ENCODE measurements at places on chromosomes 2 and 18.

- peak; percentile 54 for DNase-seq
Observed at GRCh38 chr2:190267302-190267701, 52.3 kb downstream of the HIBCH start.

- DNase-seq: peak; percentile 78
Observed at GRCh38 chr2:29462293-29462692, 347.1 kb downstream of the CLIP4 start.

DNA sequence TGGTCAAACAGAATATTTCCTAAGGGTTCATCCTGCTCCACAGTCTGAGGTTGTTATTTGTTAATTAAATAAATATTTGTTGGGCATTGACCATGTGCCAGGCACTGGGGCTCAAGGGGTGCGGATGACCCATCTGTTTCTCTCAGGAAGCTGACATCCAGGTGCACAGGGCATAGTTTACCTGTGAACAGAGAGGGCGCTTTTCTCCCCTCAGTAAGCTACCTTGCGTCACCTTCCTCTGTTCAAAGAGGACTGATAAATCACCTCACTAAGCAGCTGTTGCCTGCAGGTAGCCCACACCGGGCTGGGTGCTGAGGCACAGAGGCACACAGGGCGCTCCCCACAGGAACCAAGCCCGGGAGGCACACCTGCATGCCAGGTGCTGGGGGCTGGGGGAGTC lies 41.6 kb downstream of the SH3RF3 start:
- no peak for DNase-seq

DNA sequence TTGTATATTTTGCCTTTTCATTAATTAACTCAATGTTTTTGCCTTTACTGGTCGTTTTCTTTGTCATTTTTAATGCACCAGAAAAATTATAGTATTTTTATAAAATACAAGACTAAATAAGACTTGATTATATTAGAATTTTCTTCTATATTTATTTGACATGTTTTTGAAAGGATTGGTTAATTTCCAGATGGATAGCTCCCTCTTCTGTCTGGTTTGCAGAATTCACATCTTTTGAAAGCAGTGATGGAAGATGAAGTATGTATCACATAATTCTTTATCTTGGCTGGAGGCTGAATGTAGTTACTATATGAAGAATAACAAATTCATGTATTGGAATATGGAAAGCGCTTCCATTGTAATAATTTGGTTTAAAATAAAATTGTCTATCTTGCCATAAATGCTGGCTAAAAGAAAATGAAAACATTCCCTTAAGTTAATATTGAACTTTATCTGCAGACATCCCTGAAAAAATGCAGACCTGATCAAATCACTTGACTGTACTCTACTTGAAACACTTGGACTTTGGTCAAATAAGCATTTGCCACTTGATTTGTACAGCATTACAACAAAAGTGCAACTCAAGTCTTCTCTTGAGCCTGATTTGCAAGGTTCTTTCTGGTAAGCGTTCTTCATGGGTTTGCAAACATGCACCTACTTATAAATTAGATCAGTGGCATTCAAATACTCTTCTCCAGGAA lies 86.3 kb upstream of the EFEMP1 start:
- DNase-seq: peak; percentile 63

DNA sequence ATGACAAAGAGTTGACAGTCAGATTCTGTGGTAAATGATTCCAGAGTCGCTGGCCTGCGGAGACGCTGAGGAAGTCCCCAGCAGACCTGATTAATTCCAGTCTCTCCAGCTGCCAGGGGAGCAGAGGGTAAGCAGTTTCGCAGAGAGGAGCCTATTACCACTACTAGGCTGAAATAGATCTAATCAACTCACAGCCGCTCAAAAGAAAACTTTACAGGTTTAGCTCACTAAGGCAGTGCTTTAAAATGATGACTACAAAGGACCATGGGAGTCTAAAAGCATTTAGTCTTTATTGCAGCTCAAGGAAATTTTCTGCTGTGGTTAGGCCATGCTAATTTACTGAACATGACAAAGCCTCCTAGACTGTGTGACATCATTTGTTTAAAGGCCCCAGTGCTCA lies 445.6 kb upstream of the POU3F3 start:
- peak; percentile 26 for DNase-seq

- DNase-seq: peak; percentile 69
Observed at GRCh38 chr18:25443776-25444175, 91.8 kb upstream of the ZNF521 start.

GRCh38 chr18:49529596-49529995 lies 32.3 kb upstream of the LIPG start:
- DNase-seq: no peak

DNA sequence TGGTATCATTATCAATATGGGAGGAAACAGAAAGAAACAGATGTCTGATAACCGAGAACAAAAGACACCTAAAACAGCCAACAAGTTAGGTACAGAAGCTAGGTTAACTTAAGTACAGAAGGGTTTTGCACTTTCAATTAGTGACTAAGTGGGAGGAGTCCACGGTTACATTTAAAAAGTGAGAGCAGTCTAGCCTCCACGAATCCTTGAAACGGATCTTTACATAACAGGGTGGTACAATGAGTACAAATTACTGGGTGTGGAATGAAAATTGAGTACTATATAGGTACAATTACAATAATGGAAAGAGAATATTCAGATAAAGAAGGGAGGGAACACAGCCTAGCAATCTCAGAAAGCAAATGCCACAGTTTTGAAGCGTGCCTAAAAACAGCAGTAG lies 76.6 kb downstream of the TLK1 start:
- no peak for DNase-seq

GRCh38 chr2:161400076-161400475 lies 16.0 kb upstream of the TBR1 start:
- DNase-seq: peak; percentile 17

- DNase-seq: no peak
Observed at GRCh38 chr2:151638191-151638933, 95.9 kb downstream of the NEB start.

DNA sequence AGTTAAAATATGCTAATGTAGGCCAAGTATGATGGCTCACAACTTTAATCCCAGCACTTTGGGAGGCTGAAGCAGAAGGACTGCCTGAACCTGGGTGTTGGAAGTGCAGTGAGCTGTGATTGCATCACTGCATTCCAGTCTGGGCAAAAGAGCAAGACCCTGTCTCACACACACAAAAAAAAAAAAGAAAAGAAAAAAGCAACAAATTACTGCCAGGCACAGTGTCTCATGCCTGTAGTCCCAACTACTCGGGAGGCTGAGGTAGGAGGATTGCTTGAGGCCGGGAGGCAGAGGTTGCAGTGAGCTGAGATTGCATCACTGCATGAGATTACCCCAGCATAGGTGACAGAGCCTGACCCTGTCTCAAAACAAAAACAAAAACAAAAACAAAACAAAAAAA lies 110.6 kb downstream of the PRELID3A start:
- peak; percentile 60 for DNase-seq

GRCh38 chr2:46679761-46680160 lies 200.4 kb downstream of the TMEM247 start:
- peak; percentile 84 for DNase-seq

- DNase-seq: no peak
Observed at GRCh38 chr18:70228536-70228935, 23.0 kb upstream of the RTTN start.

DNA sequence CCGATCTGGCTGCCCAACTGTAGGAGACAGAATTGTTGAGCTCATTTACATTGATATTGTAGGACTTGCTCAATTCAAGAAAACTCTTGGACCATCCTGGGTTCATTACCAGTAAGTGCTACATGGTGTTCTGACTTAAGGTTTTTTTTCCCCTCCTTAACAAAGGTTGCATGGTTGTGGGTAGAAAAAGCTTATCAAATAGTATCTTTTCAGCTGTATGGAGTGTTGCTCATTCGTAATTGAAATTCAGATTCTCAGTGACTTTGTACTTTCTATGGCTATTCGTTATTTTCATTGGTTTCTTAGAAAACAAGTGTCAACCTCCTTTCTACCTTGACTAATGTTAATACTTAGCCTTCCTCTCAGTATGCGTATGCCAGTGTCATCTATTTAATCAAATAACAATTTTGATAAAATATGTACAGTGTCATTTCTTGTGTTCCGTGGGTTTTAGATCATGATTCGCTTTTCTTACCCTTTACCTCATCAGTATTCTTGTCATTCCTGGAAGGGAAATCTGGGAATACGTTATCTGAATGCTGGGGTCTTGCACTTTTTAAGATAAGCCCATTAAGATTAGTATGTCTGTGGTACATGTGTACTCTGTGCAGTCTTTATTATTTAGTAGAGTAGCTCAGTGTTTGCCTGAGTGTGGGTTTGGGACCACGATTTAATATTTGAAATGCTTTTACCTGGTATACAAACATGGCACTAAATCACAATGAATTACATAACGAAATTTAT lies 91.3 kb downstream of the MGAT5 start:
- no peak for DNase-seq

DNA sequence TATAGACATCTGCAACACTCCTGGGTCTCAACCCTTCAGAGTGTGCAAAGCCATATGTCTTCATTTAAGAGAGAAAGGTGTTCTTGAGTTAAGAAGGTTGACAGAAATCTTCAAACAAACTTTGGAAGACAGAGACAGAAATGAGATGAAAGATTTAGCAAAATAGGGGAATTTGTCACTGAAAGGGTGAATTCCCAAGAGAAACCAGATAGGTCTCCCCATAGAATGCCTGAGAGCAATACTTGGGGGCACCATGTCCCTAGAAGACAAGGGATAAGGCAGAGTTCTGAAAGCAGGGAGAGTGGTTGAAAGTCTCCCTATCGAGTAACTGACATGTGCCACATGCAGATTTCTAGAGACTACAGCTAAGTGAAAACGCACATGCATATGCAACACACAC lies 50.0 kb downstream of the AP1S3 start:
- DNase-seq: no peak

GRCh38 chr2:95037384-95037839 lies 11.9 kb downstream of the MAL start:
- no peak for DNase-seq

GRCh38 chr2:164655336-164655735 lies 34.1 kb upstream of the GRB14 start:
- peak; percentile 22 for DNase-seq

DNA sequence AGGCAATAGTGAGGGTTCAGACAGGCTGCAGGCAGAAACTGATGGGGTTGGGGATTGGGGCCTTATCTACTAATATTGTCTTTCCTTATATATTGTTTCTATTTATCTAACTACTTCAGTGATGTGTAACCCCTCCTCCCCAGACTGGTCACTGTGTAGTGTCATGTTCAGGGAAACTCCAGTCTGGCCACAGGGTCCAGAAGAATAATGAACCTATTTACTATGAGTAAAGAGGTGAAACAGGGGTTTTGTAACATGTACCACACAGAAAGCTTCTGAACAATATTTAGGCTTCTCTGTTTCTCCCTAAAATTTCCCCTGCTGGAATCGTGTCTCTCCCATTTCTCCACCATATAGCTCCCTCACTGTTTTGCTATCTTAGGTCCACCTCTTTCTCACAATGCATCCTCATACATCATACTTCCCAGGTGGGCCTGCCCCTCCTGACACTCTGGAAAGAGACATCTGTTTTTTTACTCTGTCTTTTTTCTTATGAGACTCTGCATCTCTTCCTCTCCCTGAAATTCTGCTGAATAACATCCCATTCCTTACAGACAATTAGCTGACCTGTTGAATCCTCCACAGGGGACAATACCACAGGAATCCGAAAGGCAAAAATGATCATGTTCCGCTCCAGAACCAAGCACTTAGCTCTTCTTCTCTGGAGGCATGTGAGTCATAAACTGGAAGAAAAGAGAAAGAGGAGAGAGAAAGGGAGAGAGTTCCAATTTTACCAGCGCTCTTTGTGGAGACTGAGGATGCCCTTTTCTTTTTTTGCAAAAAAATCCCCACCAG lies 154.8 kb downstream of the ZEB2 start:
- DNase-seq: peak; percentile 86

DNA sequence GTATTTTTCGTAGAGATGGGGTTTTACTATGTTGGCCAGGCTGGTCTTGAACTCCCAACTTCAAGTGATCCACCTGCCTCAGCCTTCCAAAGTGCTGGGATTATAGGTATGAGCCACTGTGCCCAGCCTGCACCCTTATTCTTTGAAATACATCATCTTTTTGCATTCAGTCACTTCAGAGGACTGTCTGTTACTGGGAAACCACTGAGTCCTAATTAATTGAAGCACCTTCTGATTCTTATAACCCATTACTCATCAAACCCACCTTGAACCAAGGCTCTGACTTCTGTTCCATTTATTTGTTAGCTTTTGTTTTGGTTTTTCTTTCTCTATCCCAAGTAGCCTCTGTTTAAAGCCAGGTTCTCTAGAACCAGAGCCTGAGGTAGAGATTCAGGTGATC lies 49.6 kb downstream of the CPO start:
- no peak for DNase-seq

- DNase-seq: peak; percentile 22
Observed at GRCh38 chr2:23498943-23499342, 114.0 kb downstream of the KLHL29 start.

- DNase-seq: no peak
Observed at GRCh38 chr2:11729362-11730212, 16.8 kb upstream of the LPIN1 start.

GRCh38 chr2:69704446-69704845 lies 37.5 kb upstream of the ANXA4 start:
- no peak for DNase-seq

DNA sequence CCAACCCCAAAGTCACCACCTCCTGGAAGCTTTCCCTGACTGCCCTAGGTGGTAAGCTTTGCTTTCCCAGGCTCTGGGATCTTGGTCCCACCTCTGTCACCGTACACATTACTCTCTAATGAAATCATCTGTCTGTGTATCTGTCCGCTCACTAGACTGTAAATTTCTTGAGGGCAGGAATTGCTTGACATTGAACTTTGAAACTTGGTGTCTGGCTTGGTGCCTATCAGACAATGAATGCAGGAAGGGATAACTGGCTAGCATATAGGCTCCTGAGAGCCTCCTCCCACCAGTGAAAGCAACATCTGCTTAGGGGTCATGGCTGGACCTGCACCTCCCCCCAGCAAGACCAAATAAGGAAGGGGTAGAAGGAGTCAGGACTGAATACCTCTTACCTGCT lies 155.7 kb downstream of the TNS1 start:
- DNase-seq: no peak

DNA sequence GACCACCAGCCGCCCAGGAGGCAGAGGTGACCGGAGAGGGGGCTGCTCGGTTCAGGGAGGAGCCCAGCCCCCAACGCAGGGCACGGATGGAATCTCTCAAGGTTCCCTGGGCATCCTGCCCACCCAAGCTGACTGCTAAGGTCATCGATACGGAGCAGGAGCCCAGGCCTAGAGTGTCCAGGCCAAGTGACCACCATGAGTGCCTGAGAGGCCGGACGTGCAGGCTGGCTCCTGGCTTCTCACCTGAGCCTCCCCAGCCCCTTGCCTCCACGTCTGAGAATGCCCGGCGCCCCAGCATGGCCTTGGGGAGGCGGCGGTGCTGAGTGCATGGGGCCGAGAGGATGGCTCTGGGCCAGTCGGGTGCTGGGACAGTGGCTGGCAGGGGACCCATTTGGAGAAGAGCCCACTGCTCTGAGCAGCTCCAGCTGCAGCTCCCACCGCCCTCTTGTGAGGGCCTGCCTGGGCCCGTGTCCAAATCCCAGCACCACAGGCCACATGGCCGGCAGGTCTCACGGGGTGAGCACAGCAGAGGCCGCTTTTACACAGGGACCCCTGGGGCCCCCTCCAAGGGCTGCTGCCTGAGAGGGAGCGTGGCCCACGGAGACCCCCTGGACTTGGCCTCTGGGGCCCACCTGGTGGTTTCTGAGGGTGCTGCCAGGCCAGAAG lies 102.8 kb upstream of the CTDP1 start:
- no peak for DNase-seq

- no peak for DNase-seq
Observed at GRCh38 chr2:241853651-241854341, 4.9 kb downstream of the PDCD1 start.

Measured in fibroblast of skin of right quadriceps (primary cell).